ENCODE measurements at places on chromosomes 5 and 9.

DNA sequence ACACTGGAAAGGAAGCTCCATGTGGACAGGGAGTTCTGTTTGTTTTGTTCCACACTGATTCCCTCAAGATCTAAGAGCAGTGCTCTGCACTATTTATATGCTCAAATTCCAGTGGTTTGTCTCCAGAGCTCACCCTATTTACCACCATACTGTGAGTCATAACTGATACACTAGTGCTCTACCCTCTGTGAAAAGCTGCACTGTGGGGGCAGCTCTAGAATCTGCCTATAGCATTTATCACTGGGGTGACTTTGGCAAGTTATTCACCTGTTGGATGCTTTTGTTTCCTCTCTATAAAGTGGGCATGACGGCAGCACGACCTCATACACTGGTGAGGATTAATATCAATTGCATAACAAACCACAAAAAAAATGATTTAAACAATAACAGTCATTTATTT, 307.8 kb downstream of the NR2F1-AS1 start:
- no peak for DNase-seq

- DNase-seq, result no peak
Measured at GRCh38 chr5:76294573-76294972, 108.5 kb upstream of the IQGAP2 start.

- no peak for DNase-seq
Measured at GRCh38 chr5:116456036-116456435, 118.6 kb downstream of the SEMA6A start.

DNA sequence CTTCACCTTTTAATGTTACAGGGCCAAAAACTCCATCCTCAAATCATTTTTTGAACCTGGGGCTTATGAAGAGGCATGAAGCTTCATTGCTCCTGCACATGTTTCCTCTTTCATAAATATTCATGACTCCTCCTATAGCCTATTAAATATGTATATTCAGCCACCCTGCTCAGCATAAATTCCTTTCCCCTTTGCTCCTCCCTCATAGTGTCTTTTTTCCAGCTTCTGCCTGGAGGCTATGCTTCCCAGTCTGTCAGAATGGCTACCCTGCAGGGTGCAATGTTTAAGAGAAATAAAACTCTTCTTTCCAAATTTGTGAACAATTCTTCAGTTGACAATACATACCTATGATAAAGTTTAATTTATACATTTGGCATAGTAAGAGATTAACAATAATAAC, 1082.9 kb upstream of the CDH18 start:
- DNase-seq, result no peak

GRCh38 chr9:86298873-86299272, 16.5 kb upstream of the ISCA1 start:
- DNase-seq, result no peak

DNA sequence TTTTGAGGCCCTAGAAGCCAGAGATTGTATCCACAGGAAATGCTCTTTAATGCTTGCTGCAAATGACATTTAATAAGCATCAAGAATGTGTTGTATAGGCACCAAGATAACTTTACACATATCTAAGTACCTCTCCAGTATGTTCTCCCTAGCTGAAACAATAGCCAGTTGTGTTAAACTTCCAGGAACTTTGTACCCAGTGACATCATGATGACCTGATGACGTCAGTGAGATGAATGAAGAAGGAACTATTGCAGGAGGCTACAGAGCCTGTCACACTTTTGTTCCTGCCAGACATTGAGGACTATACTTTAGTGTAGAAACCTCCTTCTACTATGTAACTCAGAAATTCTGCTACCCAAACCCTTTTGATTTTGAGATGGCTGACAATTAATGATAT, 129.8 kb downstream of the CD180 start:
- DNase-seq, result no peak

- no peak for DNase-seq
Measured at GRCh38 chr5:79172269-79172668, 60.7 kb downstream of the BHMT start.

- no peak for DNase-seq
Measured at GRCh38 chr5:76927961-76928360, 24.9 kb upstream of the CRHBP start.

DNA sequence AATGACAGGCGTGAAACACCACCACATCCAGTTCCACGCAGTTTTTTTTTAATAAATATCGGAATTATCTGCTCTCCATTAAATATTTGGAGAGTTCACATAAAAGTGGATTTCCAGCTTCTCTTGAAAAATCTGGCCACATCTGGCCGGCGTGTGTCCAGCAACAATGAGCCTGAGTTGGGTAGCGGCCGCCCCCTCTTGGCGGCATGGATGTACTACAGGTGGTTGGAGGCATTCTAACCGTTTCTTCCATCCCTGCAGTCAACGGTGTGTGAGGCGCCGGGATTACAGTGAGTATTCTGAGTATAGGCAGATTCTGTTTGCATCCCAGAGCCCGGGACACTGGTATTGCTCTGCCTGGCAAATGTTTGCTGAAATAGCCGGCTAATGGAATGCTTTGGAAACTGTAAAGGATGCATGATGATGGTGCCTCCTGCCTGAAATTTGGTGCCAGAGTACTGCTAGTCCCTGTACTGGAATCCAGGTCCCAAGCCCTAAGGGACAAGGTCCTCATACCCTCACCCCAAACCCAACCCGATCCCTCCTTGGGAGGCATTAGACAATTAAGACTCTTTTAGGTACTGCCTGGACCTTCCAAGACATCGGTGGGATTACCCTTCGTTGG, 13.6 kb upstream of the GM2A start:
- DNase-seq, result peak; percentile 7

DNA sequence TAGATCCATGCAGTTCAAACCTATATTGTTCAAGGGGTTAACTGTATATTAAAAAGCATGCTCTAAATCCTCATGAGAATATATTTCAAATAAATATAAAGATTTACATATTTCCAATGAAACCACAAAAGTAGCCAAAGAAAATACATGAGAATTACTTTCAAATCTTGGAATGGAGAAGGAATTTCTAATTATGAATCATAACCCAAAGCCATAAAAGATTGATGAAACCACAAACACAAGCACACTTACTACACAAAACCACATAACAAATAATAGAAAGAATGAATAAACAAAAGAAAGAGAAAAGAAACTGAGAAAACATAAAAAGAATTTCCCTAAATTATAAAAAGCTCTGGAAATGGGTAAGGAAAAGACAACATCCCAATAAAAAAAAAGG, 16.0 kb downstream of the ERP44 start:
- DNase-seq, result no peak

- no peak for DNase-seq
Measured at GRCh38 chr5:140227046-140227445, 52.1 kb downstream of the CYSTM1 start.

- no peak for DNase-seq
Measured at GRCh38 chr5:124457901-124458300, 288.5 kb downstream of the ZNF608 start.

DNA sequence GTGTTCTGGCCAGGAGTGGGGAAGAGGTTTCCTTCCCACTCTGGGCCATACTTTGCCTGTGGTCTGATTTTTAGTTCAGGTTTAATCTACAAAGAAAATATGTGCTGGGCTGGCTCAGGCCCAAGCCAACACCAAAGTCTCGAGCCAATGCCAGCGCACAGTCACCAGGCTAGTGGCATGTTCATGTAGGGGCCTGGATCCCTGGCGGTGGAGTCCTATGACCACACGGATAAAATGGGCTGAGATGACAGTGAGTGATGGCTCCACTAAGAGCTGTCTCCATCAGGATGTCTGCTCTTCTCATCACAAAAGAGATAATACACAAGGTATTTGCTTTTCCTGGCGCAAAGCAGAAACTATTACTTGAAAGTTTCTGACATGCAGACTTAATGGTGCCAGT, 92.9 kb upstream of the PTPN3 start:
- no peak for DNase-seq

GRCh38 chr5:89972901-89973300, 436.7 kb downstream of the CETN3 start:
- no peak for DNase-seq

DNA sequence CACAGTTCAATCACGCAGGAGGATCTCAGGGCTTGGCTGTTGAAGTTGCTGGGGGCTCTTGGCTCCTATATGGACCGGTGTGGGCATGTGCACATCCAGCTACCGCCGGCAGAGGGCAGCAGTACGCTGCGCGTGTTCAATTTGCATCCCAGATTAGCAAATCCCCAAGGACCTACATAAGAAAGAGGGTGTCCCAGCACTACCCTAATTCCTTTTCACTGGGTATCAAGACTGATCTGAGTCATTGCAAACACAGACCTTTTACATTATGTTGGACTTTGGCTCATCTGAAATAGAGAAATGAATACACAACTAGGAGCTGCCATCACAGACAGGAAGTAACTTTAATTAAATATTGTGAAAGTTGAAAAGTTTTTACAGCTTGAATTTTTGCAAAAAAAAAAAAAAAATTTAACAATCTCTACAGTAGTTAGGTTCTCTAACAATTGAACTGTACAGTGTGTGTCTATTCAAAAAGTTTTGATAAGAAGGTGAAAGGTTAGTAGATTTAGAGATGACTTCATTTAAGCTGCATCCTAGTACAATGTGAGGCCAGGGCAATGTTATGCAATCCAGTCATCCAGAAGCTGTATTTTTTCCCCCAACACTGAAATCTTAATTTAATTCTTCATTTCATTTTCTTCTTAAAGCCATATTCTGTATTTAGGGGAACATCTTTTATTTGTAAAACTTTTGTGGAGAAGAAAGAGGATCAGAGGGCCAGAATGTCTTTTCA, 404.0 kb downstream of the EBF1 start:
- no peak for DNase-seq

DNA sequence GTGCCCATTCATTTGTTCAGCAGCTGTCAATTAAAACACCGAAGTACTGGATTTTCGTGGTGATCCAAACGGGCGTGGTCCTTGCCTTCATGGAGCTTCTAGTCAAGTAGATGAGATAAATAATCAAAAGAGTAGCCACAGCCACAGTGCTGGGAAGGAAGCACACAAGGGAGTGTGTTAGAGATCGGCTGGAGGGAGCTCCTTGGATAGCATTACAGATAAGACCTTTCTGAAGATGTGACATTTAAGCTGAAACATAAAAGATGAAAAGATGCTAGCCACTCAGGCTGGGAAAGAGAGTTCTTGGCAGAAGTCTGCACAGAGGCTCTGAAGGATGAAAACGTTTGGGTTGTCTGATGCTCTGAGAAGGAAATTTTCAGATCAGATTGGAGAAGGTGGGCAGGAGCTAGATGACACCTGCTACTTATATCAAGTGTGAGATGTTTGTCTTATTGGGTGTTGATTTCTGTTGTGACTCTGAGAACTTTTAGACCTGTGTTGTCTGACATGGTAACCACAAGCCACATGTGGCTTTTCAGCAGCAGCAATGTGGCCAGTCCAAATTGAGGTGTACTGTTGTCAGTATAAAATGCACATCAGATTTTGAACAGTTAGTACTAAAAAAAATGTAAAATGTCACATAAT, 123.9 kb downstream of the TLE4 start:
- no peak for DNase-seq

DNA sequence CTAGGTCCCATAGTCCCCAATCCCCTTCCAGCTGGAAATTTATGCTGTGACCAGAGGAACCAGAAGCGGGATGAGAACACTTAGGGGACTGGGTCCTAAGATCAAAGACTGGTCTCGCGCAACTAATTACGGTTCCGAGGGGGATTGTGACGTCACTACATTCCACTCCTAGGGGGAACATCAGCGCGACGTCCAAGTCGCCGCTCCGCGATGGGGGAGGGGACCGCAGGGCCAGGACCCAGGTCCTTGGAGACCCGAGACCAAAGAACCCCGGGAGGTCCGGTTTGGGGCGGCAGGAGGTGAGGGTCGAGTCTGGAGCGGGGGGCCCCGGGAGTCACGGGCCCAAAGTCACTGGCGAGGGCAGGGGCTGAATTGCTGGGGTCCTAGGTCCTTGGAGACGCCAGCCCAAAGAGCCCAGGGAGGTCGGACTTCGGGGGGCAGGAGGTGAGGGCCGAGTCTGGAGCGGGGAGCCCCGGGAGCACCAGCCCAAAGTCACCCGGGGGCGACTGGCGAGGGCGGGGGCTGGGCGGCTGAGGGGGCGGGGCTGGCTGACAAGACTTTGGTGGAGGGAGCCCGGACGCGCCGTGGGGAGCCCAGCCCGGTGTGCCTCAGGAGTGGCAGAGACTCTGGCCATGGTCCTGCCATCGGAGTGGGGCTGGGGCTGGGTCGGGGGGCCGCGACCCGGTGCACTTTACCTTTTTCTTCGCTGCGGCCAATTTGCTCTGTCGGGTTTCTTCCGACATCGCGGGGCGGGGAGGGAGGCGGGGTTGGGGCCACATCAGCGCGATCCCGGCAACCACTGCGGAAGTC, at the start of gene GOLGA2:
Gene GOLGA2 (minus strand): TSS at position 810 of the 810 bp plus-strand sequence. CDS start 31 bp downstream, at position 779.
- no peak for DNase-seq

Data from NCI-H187 treated with DMSO at 0.1 percent for 48 hours (cell line).